ENCODE measurements at places on chromosomes 1 and 21.

GRCh38 chr21:43362321-43362791, 64.6 kb downstream of the SIK1 start:
- DNase-seq: peak; percentile 79

GRCh38 chr1:89472886-89473417, 51.7 kb upstream of the LRRC8B start:
- DNase-seq: no peak

DNA sequence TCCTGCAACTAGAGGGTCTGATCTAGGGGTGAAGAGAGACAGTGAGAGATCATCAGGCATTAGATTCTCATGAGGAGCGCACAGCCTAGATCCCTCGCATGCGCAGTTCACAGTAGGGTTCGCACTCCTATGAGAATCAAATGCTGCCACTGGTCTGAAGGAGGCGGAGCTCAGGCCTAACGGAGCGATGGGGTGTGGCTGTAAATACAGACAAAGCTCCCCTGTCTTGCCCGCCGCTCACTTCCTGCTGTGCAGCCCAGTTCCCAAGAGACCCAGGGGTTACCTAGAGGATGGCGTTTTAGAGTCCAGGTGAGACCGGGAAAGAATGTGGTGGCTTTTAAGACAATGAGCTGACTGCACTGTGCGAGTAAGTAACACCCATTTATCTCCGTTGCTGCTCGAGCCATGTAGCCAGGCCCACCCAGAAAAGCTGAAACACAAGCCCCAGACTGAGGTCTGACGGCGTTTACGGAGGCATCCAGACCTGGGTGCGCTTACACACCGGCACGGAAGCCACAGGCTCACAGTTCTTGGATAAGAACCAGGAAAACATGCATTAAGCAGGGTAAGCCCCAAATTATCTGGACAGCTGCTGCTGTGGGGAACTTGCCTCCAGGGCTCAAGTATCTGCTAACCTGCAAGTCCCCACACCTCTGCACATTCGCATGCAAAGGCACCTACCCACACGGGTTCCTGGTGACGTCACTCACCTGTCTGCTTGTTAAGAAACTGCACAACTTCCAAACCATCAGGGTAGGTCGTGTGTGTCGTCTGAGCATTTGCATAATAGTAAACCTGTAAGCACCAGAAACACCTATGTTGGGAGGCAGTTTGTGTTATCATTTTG, 12.5 kb downstream of the TCP10L start:
- no peak for DNase-seq

- no peak for DNase-seq
These were observed 65.3 kb upstream of the PPP2R5A start for GRCh38 chr1:212219679-212220463.

GRCh38 chr1:117616967-117617366, 11.1 kb downstream of the TENT5C start:
- DNase-seq: no peak

GRCh38 chr1:160134791-160135572, 16.4 kb upstream of the ATP1A4 start:
- no peak for DNase-seq

- DNase-seq: no peak
These were observed 97.6 kb downstream of the PDE4B start for GRCh38 chr1:65890201-65890843.

- no peak for DNase-seq
These were observed 79.4 kb downstream of the WDR4 start for GRCh38 chr21:42799948-42800347.

DNA sequence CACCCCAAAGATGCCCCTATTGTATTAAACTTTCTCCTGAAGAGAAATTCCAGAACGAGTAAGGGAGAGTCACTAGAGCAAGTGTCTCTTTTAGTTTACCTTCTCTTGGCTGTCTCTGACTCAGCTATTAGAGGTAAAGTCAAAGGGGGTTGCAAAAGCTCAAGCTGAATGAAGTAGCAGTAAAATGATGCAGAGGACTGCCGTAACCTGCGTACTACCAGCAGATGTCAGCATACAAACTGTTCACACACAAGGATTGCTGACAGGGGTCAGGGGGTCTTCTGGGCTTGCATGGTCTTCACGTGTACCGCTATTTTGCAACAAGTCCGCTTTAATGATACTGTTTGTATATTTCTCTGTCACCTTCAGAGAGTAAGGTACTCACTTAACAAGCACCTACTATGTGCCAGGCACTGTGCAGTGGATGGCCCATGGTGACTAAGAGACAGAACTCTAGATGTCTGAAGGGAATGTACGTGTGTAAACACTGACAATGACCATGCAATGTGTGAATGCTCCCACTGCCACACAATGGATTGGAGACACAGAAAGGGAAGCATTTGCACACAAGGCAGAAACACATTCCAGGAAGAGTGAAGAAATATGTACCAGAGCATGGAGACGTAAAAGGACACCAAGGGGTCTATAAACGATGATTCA, 34.9 kb downstream of the CHML start:
- DNase-seq: no peak

DNA sequence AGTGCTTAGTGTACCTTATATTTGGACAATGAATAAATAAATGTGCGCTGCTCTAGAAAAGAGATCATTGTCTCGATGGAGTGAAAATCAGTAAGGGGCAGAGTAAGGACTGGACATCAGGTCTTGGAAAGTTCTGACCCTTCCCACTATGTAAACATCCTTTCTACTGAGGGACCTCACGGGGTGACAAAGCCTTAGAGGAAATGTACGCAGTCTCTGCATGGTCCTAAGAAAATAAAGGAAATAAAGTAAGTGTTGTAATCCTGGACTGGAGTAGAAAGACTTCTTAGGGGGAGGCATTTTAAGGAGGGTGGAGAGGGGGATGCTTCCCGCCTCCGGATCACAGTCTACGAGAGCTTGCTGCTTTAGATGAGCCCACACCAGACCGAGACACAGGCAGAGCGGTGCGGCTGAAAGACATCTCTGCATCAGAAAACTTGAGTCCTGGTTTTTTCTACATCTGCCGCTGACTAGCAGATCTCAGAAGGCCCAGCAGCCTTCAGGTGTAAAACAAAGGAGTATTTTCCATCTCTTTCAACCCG, 22.3 kb upstream of the GPR137B start:
- DNase-seq: no peak

DNA sequence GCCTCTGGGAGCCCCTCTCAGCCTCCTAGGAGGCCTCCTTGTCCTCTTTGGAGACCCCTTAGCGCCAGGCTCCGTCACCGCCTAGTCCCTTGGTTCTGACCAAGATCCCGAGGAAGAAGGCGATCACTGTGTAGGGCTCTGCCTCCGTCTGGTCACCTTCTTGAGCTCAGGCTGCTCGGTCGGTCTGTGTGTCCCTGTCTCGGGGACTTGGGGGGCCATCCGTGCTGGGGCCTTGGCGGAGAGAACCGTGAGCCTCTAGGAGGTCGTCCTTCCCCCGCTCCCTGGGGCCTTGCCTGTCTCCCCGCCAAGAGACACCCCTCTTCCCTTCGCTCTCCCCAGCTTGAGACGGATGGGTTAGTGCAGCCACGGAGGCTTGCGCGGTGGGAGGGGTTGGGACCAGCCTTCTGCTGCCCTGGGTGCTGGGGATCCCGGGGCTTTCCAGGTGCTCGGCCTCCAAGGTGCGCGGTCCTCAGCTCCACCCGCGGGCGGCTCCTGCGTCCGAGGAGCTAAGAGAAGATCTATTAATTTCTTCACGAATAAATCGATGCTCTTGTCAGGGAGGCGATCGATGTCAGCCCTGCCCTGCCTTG, 701 bp upstream of the INSRR start:
- DNase-seq: no peak

DNA sequence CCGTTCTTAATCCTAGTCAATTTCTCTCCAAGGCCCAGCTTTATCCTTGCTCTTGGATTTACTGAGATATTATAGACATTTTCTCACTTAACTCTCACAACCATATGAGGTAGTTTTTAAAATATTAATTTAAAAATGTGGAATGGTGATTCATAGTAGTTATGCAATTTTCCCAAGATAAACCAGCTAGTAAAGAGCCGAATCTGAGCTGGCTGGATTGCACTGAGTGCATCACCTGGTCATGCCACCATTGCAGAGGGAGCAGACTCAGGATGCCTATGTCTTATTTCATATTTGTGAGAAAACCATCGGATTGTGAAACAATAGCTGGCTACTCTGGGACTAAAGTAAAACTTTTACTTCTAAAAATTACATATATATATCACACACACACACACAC, 494.0 kb downstream of the KCNT2 start:
- DNase-seq: no peak

DNA sequence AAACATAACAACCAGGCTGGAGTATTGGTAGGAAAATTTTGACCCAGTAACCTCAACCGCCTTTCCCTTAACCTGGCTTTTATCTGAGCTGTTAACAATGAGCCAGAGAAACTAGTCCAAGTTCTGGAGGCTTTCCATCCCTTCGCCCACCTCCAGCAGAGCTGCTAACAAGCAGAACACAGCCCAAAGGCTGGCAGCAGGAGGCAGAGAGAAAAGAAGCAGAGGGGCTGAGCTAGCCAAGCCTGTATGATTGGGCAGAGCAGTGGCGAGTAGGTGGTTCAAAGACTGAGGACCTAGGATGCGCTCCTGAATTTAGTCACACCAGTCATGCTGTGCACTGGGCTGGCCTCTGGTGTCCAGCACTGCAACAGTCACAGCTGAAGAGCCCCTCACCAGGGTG, 123.0 kb downstream of the TNR start:
- no peak for DNase-seq

- no peak for DNase-seq
These were observed 144.5 kb downstream of the TM2D1 start for GRCh38 chr1:61580417-61580816.

- no peak for DNase-seq
These were observed 291.2 kb upstream of the RUNX1 start for GRCh38 chr21:35340273-35340672.

- DNase-seq: no peak
These were observed 8.9 kb downstream of the TAGLN2 start for GRCh38 chr1:159916242-159917051.

DNA sequence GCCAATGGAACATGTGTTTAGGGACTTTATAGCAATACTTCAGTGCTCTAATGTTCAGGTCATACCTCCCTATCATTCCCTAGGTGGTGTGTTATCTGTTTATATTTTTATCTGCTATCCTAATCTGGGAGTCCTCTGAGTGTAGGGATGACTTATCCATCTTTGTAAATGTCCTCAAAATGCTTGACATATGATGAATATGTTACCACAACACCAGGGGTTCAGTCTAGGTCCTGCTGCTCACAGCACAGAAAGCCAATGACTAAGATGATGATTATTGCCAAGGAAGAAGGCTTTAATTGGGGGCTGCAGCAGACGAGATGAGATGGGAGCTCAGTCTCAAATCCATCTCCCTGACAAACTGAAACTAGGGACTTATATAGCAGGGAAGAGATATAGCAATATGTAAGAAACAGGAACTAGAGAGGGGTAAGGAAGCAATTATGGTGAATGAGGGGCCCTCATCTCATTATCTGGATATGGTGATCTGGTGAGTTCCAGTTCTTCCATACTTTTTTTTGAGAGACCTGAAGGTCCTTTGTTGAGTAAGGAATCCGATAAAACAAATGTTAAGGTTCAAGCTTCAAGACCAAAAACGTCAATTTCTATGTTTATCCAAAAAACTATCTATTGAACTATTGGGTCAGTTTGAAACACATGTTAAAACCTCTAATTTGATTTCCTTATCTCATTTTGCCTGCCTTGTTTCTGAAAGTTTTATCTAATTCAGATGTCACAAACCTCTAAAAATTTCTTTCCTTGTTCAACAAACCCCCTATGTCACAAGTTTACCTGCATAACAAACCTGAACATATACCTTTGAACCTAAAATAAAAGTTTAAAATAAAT, 256.7 kb upstream of the CACYBP start:
- DNase-seq: no peak

GRCh38 chr21:41589620-41590175, 81.7 kb upstream of the TMPRSS2 start:
- DNase-seq: no peak

- DNase-seq: no peak
These were observed 24.6 kb upstream of the NEK7 start for GRCh38 chr1:198132060-198132781.

DNA sequence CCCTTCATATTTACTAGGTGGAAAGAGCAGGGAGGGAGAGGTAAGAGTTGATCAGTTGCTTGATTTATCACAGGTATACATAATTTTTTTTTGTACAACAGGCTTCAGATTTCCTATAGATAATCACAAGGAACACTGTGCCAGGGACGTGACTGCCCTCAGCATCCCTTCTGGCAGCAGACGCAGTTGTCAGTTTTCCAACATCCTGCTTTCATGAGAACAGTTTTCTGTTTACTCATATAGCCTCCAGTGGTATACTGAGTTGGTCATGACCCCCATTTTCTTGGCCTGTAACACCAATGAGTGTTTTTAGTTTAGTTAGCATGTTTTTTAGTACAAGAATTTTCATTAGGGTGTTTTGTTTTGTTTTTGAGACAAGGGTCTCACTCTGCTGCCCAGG, 37.9 kb upstream of the PTPRF start:
- DNase-seq: no peak

DNA sequence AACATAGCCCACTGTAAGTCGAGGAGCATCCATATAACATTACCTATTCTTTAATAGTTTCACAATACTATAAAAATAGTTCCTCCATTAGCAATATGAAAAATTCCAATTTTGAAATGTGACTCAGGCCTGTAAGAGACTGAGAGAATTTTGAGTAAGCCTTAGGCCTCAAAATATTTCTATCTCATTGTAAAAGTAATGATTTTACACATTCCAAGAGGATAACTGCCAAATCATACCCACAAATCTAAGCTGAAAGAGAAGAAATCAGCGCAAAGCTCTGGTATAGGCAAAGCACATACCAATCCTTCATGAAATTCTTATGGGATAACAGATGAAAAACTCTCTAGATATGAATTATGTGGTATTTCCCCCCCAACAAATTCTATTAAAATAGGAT, 144.1 kb downstream of the CDC42BPA start:
- DNase-seq: no peak

GRCh38 chr1:243236604-243237252, 18.4 kb downstream of the CEP170 start:
- no peak for DNase-seq

- no peak for DNase-seq
These were observed 105.9 kb downstream of the RGL1 start for GRCh38 chr1:183910845-183911244.

DNA sequence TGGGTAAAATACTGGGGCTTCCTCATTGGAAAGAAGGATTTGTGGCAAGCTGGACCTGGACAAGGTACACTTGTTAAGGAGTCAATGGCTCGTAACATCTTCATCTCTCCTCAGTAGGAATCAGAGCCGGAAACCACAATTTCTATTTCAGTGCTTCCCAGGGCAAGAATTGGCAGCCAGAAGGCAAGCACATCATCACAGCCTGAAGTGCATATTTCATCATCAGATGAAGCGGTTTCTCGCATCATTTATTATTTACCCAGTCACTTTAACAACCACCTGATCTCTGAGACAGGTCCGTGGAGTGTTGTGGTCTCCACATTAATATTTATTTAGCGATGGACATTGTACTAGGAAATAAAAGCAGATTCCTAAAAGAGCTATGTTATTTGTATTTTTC, 55.0 kb downstream of the KCNJ15 start:
- no peak for DNase-seq

- DNase-seq: no peak
These were observed 18.8 kb downstream of the SLC26A9 start for GRCh38 chr1:205924460-205924790.

GRCh38 chr21:45328198-45329091, 40.8 kb upstream of the POFUT2 start:
- DNase-seq: no peak

Data from coronary artery (tissue), 2 donors.